ENCODE measurements at places on chromosomes 12 and 14.

DNA sequence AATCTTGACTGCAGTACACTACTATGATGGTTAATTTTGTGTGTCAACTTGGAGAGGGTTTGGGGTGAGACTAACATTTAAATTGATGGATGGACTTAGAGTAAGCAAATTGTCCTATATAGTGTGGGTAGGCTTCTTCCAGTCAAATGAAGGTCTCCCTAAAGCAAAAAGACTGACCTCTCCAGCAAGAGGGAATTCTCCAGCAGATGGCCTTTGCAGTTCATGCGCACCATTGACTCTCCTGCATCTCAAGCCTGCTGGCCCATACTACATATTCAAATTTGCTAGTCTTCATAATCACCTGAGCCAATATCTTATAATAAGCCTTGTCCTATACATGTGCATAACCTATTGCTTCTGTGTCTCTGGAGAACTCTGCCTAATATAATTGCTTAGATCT lies 260.2 kb downstream of the RERGL start:
- no peak for DNase-seq

GRCh38 chr14:98822917-98823316 lies 449.1 kb downstream of the BCL11B start:
- DNase-seq, result no peak

DNA sequence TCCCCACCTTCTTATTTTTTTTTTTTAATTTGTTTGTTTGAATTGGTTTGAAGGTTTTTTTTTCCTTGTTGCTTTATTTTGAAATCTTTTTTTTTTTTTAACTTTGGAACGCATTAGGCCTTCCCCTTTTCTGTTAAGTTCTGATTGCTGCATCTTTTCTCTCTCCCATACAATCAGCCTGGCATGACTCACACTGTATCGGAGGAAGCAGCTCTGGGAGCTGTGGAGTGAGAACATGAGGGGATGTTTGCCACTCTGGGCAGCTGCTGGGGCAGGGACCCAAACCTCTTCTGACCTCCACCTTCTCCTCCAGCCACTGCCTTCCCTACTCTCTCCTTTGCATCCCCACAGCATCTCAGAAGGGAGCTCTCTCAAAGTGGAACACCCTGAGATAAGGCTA lies 160.3 kb upstream of the FKBP4 start:
- DNase-seq, result no peak

DNA sequence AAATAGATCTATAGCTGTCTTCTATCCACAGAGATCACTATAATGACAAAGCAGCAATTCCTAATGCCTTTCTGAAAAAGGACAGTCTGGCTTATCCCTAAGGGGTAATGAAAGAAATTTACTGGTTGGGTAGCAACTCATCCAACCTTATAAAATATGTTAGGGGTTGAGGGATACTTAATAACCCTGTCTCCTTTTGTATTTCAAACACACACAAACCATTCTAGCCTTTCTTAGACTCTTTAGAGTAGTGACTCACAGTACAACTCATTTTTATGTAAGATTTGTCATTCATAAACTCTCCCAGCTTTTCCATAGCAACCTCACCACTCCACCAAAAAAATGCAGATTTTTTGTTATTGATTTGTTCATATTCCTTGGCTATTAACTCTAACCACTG lies 167.9 kb downstream of the FSCB start:
- no peak for DNase-seq

DNA sequence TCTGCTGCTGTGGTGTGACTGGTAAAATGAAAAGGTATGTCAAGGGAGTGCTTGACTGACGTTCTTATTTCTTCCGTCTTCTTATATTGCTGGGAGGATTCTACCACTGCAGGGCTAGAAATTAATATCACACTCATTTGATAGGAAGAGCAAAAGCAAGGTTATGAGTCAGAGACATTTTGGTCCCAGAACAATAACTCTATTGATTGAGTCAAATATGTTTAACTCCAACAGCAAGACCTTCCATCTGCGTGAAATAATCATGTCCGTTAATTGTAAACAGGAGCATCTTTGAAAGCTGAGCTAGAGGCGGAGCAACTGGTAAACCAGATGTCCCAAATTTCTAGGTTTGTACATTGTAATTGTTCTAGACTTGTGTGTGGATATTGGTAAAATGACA lies 1293.6 kb downstream of the AACS start:
- DNase-seq, result no peak

GRCh38 chr12:57610554-57611107 lies 604 bp upstream of the ARHGEF25 start:
- DNase-seq, result no peak

- no peak for DNase-seq
Measured at GRCh38 chr14:70098250-70098809, 90.4 kb downstream of the SLC8A3 start.

DNA sequence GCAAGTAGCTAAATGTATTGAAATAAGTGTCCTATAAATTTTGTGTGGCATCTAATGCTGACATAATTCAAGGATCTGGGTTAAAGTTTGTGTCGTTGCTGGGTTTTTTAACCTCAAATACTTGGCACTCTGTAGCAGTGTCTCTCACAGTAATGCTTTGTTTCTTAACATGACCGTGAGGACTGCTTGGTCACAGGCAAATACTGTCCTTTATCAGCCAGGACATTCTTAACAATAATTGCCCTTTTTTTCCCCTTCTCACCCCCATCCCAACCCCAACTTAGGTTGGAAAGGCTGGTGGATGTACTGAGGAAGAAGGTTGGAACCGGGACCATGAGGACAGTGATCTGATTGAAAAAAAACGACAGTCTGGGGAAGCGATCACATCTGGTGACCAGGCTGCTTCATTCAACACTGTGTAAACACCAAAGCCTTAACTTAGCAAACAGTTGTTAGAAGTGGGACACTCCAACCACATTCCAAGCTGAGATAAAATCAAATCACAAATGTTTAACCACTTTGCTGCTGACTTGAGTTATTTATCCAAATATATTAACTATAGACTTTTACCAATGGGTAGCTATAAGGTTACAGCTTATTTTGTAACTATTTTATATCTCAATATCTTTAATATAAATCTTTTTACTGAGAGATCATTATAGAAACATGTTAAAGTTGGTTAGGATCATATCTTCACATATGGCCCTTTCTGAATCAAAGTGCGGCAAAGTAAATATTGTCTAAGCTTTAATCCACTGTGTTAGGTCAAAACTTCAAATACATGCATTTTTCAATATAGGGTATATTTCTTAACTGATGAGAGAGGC lies 48.2 kb downstream of the FOXA1 start:
- DNase-seq, result no peak

- DNase-seq, result no peak
Measured at GRCh38 chr14:64717870-64718269, 13.6 kb downstream of the PLEKHG3 start.

DNA sequence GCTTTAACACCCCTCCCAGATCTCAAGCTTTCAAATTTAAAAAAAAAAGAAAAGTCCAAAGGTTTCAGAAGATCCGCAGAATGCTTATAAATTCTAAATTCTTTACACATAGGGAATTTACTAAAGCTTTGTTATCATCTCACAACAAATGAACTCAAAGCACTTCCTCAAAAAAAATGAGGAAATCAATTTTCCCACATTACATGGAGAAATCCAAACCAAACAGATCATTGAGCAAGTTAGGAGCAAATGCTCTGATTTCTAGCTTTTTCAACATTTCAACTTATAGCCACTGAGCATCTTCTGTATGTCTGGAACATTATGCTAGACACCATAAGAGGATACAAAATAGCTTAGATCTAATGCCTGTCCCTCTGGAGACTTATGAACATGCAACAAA lies 161.0 kb downstream of the CEP128 start:
- no peak for DNase-seq

DNA sequence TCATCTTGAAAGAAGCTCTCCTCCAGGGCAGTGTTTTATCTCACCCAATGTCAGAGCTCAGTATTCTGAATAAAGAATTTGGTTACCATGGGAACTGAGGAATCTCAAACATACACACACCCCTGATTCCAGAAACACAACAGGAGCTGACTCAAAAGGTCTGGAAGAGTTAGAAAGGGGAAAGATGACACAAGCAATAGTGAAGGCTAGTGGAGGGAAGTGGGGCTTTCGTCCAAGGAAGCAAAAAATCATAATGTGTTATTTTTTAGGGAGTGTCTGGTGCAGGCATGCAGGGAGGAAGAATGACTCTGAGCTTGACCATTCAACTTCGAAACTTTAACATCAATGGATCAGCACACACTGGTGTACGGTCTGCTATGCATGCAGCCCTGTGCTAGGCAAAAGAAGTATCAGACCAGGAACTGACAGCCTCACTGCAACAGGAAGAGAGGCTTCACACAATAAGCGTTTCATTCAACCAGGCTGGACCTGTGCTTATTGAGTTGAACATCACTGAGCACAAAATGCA lies 20.3 kb downstream of the HEBP1 start:
- no peak for DNase-seq

DNA sequence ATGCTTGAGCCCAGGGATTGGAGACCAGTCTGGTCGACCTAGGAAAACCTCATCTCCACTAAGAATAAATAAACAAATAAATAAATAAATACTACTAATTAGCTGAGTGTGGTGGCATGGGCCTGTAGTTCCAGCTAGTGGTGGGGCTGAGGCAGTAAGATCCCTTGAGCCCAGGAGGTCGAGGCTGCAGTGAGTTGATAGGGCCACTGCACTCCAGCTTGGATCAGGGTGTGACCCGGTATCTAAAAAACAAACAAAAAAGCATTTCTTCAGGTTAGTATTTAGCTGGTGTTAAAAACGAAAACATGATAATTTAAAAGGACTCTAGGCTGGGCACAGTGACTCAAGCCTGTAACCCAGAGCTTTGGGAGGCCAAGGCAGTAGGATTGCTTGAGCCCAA lies 1.2 kb upstream of the FGD4 start:
- DNase-seq, result no peak
